ENCODE measurements at places on chromosomes 11 and 22.

GRCh38 chr11:126060757-126061171 lies 1.9 kb downstream of the CDON start:
- DNase-seq: no peak

DNA sequence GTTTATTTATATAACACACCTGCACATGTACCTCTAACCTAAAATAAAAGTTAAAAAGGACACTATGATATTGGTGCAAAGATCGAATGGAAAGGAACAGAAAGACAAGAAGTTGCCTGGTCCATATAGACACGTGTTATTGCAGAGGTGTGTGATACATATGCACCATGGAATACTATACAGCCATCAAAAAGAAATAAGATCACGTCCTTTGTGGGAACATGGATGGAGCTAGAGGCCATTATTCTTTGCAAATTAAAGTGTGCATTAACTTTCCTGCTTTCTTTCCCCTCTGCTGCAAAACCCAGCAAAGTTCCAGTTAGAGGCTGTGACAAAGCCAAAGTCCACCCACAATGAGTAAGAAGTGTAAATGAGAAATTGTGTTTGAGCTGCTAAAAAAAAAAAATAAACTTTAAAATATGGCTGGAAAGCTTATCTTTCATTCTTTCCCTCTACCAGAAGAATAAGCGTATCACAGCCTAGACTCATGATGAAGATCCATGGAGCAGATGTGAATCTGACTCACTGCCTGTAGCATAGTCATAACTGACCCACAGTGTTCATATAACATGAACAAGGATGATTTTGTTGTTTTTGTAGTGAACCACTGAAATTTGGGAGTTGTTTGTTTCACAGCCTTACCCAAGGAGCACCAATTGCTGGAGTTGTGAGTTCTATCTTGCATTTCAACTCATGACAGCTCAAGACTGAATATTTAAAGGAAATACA lies 9.6 kb downstream of the OR52K1 start:
- DNase-seq: no peak

DNA sequence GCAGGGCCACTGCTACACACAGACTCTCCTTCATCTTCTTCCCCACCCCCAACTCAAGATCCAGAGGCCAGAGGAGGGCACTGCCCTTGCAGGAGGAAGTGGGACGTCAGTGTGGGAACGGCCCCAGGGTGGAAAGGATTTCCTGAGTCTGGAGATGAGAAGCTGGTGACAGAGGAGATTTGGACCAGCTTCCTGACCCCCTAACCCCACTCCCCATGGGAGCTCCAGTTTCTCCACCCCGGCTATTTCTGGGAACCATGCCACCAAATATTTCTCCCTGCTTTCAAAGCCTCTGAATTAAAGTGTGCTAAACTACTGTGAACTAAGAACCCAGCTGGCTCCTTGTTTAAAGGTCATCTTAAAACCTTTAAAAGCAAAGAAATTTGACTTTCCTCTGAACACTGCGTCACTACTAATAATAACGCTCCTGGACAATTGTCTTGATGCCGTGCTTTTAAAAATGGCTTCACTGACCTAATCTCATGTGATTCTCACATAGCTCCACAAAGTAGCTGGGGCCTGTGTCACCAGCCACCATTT lies 46.6 kb downstream of the CWC15 start:
- DNase-seq: no peak

DNA sequence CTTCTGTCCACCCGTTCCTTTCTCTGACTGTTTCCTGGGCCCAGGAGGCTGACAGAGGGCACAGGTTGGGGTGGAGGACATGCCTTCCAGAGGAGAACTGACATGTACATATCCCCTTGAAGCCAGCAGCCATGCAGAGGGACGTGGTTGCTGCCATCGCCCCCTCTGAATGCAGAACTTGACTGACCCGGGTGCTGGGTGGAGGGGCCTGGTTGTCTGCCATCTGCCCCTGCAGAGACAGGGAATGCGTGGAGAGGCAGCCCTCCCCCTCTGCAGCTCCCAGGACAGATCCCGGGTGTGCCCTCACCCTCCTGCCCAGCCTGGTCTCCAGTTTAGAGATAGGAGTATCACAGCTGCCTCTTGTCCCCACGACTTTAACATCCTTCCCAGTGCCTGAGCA lies 383.0 kb upstream of the B3GAT1 start:
- DNase-seq: no peak

DNA sequence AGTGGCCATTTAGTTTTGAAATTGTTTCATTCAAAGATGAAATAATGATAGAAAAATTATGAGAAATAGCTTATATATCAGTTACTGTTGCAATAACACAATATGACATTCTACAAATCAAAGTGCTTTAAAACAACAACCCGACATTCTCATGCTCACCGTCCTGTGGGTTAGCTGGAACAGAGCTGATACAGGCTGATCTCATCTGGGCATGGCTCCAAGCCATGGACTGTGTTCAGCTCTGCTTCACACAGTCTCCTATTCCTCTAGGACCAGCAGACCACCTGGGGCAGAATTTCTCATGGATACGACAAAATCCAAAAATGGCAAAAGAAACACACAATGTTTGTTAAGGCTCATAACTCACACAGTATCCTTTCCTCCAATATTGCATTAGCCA lies 178.6 kb downstream of the CNTN5 start:
- DNase-seq: no peak

- no peak for DNase-seq
Observed at GRCh38 chr11:76181371-76181770, 24.9 kb downstream of the WNT11 start.

GRCh38 chr11:87304412-87304811 lies 266.7 kb downstream of the TMEM135 start:
- DNase-seq: no peak

DNA sequence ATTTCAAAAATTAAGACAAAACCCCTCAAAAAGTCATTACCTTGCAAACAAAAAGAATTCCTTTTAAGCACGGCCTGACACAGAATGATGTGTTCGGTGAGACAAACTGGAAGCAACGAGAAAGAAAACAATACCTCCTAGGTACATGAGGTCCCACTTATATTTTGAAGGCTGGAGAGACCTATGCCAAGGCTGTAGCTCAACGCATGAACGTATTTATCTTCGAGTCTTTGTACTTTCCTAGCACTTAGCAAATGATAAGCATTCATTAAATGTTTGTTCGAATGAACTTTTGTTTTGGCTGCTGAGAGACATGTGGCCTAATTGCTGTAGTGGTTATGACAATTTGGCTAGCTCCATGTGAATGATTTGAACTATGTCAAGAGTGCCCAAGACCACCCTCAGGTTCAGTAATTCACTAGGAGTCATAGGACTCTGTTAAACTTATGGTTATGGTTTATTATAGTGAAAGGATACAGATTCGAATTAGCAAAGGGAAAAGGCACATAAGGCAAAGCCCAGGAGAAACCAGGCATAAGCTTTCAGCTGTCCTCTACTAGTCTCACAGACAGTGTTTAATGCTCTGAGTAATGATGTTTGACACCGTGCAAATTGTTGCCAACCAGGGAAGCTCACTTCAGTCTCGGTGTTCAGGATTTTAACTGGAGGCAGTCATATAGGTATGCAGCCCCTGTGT lies 26.0 kb upstream of the HORMAD2 start:
- no peak for DNase-seq

GRCh38 chr11:115605871-115606497 lies 101.8 kb upstream of the CADM1 start:
- no peak for DNase-seq

DNA sequence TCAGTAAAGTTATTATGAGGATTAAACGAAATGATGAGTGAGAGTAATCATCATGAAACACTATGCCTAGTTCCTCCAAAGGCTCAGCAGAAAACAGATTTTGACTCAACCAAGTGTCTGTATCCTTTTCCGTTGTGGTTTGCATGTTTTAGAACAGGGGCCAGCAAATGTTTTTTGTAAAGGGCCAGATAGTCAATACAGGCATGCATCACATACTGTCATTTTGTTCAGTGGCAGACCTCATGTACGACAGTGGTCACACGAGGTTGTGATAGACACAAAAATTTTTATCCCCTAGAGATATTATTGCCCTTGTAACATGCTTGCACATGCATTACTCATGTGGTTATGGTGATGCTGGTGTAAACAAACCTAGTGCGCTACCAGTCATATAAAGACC lies 81.9 kb upstream of the SLC25A18 start:
- DNase-seq: no peak

- DNase-seq: peak; percentile 49
Observed at GRCh38 chr22:29394931-29395581, 6.7 kb upstream of the AP1B1 start.

DNA sequence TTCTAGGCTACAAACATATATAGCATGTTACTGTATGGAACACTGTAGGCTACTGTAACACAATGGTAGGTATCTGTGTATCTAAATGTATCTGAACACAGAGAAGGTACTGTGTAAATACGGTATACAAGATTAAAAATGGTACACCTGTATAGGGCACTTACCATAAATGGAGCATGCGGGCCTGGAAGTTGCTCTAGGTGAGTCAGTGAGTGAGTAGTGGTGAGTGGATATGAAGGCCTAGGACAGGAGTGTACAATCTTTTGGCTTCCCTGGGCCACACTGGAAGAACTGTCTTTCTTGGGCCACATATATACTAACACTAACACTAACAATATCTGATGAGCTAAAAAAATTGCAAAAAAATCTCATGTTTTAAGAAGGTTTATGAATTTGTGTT lies 21.4 kb downstream of the RNF141 start:
- no peak for DNase-seq

DNA sequence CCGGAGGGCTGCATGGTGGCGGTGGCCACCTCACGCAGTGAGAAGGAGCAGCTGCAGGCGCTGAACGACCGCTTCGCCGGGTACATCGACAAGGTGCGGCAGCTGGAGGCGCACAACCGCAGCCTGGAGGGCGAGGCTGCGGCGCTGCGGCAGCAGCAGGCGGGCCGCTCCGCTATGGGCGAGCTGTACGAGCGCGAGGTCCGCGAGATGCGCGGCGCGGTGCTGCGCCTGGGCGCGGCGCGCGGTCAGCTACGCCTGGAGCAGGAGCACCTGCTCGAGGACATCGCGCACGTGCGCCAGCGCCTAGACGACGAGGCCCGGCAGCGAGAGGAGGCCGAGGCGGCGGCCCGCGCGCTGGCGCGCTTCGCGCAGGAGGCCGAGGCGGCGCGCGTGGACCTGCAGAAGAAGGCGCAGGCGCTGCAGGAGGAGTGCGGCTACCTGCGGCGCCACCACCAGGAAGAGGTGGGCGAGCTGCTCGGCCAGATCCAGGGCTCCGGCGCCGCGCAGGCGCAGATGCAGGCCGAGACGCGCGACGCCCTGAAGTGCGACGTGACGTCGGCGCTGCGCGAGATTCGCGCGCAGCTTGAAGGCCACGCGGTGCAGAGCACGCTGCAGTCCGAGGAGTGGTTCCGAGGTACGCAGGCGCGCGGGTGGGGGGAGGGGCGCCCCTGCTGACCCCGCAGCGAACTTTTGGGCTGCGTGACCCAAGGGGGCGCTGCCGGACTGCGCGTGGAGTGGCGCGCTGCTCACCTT lies 670 bp downstream of the NEFH start:
- no peak for DNase-seq

- DNase-seq: no peak
Observed at GRCh38 chr11:102306048-102306597, 11.2 kb upstream of the BIRC3 start.

DNA sequence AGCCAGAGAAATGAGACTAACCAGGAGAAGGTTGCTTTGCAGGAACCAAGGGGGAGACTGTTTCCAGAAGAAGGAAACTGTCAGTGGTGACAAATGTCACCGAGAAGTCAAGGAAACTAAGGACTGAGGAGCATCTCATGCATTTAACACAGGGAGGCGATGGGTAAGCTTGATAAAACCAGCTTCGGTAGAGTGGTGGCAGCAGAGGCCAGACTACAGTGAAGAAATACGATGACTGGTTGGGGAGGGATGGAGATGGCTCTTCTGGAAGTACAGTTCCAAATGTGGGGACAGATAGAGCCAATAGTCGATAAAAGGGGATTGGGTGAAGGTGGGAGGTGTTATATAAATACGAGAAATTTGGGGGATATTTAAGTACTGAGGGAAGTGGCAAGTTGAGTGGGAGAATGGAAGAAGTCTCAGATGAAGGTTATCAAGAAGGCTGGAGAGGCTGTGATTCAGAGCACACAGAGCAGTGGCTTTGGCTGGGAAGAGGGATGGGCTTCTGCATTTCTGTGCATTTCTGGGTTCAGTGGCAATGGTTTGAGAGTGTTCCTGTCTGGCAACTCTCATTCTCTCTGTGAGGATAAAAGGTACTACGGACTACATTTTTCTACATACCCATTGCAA lies 29.2 kb downstream of the SC5D start:
- DNase-seq: no peak

DNA sequence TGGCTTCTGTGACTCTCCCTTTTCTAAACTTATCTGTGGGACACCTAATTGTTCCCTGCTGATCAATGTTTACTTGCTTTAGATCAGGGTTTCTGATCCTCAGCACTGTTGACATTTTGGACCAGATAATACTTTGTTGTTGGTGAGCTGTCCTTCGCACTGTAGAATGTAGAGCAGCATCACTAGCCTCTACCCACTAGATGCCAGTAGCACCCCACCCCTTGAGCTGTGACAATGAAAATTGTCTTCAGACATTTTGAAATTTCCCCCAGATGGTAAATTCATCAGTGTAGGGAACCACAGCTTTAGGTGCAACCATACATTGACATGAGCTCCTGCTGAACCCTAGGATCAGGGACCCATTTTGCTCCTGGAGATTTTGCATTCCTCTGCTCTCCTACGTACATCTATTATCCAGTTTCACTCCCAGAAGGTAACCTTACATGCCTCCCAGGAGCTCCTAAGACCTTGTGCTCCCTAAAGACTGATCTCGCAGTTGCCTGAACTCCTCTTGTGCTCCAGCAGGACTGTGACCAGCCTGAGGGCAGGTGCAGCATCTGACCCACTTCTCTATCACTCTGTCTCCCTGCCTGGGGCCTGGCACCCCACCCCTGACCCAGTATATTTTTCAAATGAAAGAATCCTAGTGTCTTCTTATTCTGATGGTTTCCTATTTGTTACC lies 107.8 kb downstream of the FAR1 start:
- peak; percentile 39 for DNase-seq

GRCh38 chr11:82901922-82902485 lies 468 bp downstream of the DDIAS start:
- DNase-seq: no peak

DNA sequence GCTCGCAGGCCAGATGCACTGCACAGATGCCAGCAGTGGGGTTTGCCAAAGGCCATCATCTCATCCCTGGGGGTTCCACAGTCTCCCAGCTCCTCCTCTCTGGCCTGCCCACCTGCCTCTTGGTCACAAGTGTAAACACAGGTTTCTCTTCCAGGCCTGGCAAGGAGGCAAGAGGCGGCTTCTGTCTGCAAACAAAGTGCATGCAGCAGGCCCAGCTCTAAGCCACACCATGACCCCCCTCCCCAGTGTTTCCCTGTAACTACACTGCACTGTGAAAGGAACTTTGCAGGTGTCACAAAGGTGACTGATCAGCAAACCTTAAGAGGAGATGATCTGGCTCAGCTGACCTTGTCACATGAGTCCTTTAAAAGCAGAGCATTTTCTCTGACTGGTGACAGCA lies 26.2 kb upstream of the SHISAL1 start:
- DNase-seq: no peak
